ENCODE measurements at places on chromosomes 3 and 15.

GRCh38 chr3:45950686-45951600 is 7.7 kb downstream of the CXCR6 start:
- no peak for DNase-seq

DNA sequence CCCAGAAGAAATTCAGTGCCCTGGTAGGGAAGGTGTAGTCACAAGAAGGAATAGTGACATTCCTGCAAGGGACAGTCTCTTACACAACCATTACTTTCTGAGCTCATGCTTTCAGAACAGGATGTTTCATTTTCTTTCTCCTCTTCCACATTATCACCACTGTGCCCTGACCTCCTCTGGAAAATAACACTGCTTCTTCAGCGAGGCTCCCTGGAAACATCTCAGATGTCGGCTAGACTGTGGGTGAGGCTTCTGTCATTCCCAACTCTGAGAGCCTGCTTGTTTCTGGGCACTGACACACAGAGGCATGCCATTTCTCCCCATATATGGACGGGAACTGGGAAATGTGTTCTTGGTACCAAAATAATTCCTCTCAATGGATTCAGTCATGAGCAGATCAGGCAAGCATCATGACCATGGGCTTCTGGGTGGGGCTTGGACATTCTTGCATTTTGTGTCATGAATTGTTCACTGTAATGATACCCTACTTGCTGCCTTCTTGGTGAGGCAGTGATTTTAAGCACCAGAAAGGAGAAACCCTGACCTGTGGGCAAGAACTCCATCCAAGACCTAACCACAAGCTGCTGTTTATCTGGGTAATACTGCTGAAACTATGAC is 14.3 kb upstream of the TNFAIP8L3 start:
- no peak for DNase-seq

- DNase-seq, result no peak
Observed at GRCh38 chr3:87333393-87333892, 57.1 kb upstream of the POU1F1 start.

- peak; percentile 21 for DNase-seq
Observed at GRCh38 chr15:76576523-76577279, 240.1 kb downstream of the ISL2 start.

DNA sequence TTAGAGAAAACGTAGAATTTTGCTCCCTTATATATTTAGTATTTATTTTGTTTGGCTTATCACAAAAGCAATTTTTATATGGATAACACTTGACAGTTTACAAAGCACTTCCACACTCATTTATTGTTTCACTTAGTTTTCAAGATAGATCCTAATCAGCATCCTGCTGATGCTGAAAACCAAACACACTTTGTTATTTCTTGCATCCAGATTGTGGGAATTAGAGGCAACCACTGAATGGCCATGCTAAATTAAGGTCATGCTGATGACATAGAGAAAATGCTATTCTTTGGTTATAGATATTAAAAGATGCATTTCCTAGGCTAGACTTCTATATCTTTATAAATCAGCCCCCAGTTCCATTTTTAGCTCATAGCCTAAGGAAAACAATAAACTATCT is 474.1 kb upstream of the KCNMB2 start:
- no peak for DNase-seq
